ENCODE measurements at places on chromosomes 6 and 20.

GRCh38 chr6:6912817-6913744 lies 194.7 kb upstream of the RREB1 start:
- DNase-seq, result no peak

GRCh38 chr20:18685406-18685805 lies 97.6 kb downstream of the DTD1 start:
- no peak for DNase-seq

DNA sequence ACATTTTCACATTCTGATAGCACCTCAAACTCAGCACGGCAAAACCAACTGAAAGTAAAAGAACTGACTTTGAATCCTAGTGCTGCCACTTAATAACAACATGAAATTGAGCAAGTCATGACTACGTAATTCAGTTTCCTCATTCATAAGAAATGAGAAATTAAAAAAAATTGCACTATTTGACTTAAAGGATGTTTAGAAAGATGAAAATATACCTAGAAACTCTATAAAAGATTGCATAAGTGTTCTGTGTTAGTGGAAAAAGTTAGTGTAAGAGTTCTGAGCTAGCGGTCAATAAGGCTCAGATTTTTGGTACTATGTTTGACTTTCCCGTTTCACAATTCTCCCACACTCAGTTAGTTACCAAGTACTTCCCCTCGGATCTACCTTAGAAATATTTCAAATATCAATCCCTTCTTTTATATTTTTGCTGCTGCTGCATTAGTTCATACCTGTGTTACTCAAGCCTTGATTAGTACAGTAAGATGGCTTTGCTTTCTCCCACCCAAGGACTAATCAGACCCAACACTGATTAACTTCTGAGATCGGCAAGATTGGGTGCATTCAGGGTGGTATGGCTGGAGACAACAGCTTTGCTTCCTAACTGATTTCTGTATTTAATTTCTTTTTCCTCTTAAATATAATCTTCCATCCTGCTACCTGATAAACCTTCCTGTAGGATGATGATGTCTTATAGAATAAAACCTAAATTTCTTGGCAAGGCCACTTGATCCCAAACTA lies 25.9 kb downstream of the ECHDC1 start:
- no peak for DNase-seq

GRCh38 chr20:668638-669037 lies 7.0 kb downstream of the SCRT2 start:
- no peak for DNase-seq

GRCh38 chr6:6331946-6332601 lies 11.6 kb upstream of the F13A1 start:
- DNase-seq, result no peak

DNA sequence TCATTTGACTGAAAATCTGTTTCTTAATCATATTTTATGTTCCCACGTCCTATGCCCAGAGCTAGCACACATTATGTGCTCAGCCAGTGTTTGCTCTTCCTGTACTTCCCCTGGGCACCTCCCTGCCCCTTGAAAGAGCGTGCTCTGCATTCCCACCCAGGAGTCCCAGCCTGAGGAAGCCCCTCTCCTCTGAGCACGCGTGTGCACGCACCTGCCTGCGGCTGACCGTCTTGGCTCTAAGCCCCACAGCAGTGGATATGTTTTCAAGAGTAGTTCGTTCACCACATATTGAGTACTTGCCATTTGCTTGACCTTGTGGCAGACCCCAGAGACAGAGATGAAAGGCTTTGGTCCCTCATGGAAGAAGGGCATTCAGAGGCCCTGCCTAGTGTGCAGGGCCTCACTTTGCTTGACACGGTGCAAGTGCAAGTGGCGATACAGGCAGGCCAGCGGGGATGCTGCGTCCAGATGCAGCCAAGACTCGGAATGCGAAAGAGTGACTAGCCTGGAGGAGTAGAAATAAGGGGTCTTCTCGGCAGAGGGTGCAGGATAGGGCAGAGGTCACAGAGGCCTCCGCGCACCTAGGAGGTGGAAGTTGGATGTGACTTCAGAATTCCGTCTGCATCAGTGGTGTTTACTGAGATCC lies 14.1 kb downstream of the SYNDIG1 start:
- no peak for DNase-seq

DNA sequence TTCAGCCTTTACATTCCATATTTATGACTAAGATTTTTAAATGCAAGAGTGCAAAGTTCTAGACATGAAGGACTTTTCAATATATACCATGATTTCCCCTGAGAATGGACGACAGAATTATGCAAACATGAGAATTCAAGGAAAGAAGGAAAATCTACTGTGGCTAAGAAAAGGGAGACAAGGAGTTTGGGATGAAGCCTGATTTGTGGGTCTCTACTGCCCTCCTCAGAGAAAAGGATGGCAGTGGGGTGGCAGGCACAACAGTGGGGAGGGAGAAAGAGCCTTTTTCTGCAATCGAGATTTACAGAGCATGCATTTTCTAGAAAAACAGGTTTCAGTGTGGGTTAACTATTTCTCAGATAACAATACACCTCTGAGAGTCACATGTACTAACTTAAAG lies 466.9 kb upstream of the NRSN1 start:
- DNase-seq, result no peak

- no peak for DNase-seq
Measured at GRCh38 chr20:51531712-51532456, 10.6 kb downstream of the NFATC2 start.

GRCh38 chr20:46970937-46971630 lies 76.4 kb downstream of the EYA2 start:
- no peak for DNase-seq

DNA sequence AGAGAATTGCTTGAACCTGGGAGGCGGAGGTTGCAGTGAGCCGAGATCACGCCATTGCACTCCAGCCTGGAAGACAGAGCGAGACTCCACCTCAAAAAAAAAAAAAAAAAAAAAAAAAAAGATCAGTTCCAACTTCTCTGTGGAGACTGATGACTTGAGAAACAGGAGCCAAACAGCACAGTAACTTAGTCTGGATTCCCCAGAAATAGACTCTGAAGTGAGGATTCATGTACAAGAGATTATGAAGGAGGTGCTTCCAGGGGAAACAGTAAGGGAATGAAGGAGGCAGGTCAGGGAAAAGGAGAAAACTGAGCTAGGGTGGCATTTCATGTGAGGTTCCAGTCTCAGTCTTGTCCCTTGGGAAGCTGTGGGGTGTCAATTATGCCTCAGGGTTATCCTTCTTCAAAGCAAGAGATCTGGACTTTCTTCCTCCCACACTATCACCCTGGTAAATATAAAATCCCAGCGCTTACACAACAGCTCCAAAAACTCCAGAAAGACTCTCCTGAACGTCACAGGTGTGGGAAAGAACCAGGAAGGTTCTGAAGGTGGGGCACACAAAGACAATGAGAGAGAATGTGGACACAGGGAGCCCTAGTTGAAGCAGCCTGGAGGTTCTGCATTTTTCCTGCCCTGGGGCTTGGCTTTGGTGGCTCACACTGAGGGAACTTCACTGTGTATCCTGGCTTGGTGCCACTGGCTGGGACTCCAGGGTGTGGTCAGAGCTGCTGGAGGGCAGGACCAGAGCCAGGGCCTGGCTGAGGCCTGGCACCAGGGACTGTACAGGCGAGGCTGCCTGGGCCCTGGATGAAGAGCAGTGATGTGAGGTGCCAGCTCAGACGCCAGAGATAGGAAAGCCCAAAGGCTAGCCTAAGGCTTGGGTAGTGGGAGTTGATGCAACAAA lies 46.8 kb downstream of the PCNA start:
- no peak for DNase-seq

GRCh38 chr6:32375739-32376529 lies 4.2 kb upstream of the TSBP1 start:
- DNase-seq, result no peak

DNA sequence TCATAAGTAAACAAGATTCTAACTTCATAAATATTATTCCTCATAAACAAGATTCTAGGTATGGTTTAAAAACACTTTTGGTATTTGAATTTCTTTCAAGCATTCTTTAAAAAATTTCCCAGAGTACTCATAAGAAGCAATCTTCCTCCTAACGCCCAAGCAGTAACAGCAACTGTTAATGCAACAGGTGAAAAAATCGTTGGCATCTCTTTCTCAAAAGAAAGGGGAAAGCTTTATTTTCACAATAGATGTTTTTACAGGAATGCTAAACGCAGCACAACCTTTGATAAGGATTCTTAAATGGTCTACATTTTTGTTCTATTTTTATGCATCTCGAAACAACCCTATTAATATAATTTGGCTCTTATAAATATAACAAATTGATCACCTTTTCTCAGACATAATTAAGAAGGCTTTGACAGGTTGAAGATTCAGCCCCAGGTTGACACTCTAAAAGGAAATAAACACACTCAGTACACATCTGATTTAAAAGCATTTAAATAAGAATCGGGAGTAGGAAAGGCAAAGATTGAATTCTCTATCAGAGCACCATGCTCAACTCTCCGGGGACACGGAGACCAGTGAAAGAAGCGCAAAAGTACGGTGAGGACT lies 634 bp downstream of the AHI1 start:
- no peak for DNase-seq
